ENCODE measurements at places on chromosomes 12 and 14.

DNA sequence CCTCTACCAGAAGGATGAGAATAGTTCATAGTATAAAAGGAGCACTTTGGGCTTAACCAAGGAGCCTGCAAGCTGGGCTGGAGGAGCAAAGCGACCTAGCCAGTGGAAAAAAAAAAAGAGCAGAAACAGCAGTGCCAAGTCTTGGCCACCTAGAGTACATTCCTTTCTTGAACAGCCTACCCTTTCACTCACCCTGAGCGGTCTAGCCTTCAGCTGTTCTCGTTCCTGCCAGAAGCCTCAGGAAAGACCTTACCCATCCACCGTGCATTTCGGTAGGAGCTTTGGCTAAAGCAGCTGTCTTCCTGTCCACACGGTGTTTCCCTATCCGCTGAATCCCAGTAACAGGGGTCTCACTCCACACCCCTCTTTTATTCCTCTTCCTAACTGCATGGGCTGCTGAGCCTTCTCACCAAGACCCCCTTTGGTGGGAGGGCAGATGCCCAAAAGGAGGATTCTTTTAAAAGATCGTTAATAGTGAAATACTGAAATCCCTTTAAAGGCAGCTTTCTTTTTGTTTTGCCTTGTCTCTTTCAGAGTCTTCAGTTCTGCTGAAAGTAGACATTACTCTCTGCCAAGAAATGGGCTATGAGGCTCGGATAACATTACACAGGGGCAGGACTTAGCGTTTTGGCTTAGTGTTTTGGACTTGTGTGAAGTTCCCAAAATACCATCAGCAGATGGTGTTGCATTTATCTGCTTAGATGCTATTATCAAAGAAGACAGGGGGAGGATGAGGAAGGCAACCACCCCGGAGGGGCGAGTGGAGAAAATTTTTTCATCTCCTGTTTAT is 88.5 kb upstream of the METAP2 start:
- DNase-seq = peak; percentile 13

- DNase-seq = peak; percentile 71
These were observed 5.4 kb downstream of the C1QL4 start for GRCh38 chr12:49331380-49332222.

DNA sequence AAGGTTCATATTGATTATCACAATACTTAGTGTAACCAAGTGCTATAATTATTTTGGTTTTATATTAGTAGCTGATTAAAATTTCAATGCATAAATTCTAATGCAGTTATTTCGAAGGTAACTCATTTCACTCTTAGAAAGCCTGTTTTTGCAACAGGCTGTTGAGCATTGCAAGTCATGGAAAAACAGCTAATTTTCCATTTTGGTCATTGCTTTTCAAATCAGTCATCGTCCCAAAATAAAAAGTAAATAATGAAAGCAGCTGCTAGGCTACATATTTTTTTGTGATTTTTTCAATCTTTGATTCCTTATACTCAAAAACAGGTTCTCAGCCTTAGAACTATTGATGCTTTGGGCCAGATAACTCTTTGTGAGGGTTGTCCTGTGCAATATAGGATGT is 22.9 kb downstream of the VEZT start:
- DNase-seq = no peak

GRCh38 chr12:8157484-8158198 is 826 bp downstream of the ZNF705A start:
- DNase-seq = no peak

DNA sequence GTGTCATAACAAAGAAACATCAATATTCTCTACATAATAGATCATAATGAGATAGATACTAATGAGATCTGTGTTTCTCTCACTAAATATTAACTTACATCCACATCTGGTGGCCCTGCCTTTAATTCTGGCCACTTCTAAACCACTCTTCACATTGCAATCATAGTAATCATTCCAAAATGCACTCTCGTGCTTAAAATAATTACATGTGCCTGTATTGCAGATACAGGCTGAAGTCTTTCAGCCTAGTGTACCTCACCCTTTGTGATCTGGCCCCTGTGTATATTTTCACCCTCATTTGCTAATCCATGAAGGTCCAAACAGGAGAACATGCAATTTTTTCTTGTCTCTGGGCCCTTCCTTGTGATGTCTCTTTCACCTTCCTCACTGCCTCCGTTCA is 108.0 kb downstream of the LIN7A start:
- DNase-seq = peak; percentile 16

- DNase-seq = no peak
These were observed 43.6 kb downstream of the DDX51 start for GRCh38 chr12:132100306-132101065.

- DNase-seq = no peak
These were observed 21.8 kb upstream of the PCNX1 start for GRCh38 chr14:70885343-70886022.

- peak; percentile 81 for DNase-seq
These were observed 52.2 kb downstream of the CKAP4 start for GRCh38 chr12:106195621-106196027.

GRCh38 chr14:74141703-74142102 is 56.9 kb downstream of the LIN52 start:
- DNase-seq = no peak

DNA sequence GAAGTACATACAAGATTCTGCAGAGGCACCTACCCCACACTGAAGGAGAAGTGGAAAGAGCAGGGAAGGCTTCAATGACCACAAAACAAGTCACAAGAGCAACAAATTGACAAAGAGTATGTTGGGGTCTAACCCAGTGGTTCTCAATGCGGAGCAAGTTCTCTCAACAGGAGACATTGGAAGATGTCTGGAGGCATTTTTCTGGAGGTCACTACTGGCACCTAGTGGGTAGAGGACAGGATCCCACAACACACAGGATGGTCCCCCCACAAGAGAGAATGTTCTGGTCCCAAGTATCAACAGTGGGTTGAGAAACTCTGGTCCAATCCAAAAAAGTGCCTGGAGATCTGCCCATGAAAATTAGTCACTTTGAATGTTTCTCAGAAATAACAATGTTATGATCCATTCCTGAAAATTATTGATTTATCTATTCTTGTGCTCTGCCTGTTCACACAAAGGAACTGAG is 3.4 kb downstream of the SSH1 start:
- DNase-seq = peak; percentile 91

DNA sequence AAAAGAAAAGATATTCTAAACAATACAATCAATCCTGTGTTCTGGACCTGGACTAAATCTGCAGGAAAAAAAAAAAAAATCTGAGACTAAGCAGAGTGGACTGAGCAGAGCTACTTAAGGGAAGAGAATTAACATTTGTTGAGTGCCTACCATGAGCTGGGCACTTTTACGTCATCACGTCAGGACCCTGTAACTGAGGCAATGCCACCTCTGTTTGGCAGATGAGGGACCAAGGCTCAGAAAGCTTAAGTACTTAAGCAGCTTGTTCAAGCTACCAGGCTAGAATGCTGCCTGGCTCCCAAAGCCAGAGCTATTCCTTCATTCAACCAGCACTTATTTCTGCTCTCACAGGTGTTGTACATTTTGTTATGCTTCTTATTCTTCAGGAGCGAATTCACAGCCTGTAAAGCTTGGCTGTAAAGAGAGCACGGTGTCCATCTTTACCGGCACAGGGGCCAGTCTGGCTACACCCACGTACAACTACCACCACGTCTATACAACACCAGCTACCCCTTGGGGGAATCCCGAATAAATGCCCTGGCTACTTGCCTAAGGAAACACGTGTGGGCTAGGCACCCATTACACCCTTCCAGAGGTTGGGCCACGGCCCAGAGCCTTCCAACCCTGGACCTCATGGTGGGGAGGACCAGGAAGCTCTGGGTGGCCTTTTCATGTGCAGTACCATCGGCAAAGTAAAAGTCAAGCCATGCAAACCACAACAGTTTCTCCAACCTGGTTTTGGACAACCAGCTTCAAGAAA is 27.0 kb downstream of the TMCC3 start:
- no peak for DNase-seq

- DNase-seq = peak; percentile 51
These were observed 93.9 kb downstream of the SLC16A7 start for GRCh38 chr12:59689776-59690175.

- DNase-seq = no peak
These were observed 11.6 kb upstream of the NEK9 start for GRCh38 chr14:75138492-75138891.

GRCh38 chr14:76953311-76953945 is 75.1 kb downstream of the IRF2BPL start:
- peak; percentile 70 for DNase-seq

GRCh38 chr14:26589925-26590324 is 7.9 kb downstream of the NOVA1 start:
- no peak for DNase-seq

- DNase-seq = peak; percentile 5
These were observed 78.7 kb downstream of the NEDD1 start for GRCh38 chr12:96985515-96986362.

GRCh38 chr12:26239852-26240815 is 44.8 kb downstream of the SSPN start:
- DNase-seq = no peak

DNA sequence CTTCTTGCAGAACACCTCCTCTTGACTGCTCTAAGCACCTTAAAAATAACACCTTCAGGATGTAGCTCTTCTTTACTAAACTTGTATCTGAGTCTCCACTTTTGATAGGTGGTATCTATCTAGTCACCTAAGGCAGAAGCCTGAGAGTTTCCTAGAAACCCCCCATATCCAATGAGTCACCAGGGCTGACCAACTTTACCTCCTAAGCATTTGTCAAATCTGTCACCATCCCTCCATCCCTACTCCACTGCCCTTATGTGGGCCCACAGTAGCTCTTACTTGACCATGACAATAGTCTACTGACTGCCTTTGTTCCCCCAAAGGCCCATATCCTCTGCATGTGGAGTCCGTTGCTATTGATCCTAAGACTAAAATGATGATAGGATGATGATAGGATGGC is 15.9 kb downstream of the AVIL start:
- no peak for DNase-seq

- no peak for DNase-seq
These were observed 29.5 kb downstream of the FOXA1 start for GRCh38 chr14:37565550-37565949.

DNA sequence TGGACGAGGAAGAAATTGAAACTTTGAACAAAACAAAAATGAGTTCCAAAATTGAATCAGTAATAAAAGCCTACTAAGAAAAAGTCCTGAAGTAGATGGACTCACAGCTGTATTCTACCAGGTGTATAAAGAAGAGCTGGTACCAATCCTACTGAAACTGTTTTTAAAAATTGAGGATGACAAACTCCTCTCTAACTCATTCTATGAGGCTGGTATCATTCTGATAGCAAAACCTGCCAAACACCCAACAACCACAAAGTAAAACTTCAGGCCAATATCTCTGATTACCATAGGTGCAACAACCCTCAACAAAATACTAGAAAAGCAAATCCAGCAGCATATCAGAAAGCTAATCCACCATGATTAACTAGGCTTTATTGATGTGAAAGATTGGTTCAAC is 33.9 kb upstream of the LDHB start:
- DNase-seq = no peak

DNA sequence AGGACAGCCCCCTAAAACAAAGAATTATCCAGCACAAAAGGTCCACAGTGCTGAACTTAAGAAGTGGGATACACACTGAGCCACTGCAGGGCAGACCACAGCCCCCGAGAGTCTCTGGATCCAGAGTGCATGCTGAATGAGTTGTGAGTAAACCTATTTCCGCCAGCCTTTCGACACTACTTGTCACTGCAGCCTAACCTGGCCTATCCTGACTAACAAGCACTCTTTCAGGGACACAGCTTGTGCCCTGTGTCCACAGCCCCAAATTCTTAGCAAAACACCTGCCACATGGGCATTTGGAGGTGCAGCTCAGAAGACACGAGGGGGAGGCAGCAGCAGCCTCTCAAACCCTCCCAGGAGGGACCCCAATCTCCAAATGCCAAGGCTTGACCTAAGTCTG is 31.3 kb downstream of the ITPK1 start:
- no peak for DNase-seq

- no peak for DNase-seq
These were observed 1.0 kb upstream of the BTG1 start for GRCh38 chr12:92146497-92147224.

- DNase-seq = no peak
These were observed 24.3 kb upstream of the SNAPC1 start for GRCh38 chr14:61737915-61738314.

DNA sequence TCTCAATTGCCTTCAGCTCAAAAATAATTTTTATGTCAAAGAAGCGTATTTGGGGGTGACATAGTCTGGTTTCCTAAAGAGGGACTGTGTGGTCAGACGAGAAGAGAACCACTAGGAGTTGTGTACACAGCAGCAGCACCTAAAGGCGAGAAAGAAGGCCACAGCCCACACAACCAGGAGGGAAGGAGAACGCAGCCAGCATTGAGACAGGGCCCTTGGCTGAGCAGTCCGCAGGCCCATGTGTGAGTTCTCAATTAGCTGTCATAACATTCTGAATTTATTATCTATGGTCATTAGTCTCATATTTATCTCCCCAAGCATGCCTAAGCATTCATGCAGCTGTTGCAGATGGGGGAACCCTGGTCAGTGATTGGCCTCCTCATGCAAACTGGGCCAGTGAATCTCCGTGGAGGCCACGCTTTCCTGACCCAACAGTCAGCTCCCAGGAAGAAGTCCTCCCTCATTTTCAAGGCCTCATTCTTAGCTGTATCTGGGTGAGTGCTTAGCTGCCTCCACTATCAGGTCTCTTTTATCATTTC is 81.2 kb upstream of the ATF7IP start:
- no peak for DNase-seq

DNA sequence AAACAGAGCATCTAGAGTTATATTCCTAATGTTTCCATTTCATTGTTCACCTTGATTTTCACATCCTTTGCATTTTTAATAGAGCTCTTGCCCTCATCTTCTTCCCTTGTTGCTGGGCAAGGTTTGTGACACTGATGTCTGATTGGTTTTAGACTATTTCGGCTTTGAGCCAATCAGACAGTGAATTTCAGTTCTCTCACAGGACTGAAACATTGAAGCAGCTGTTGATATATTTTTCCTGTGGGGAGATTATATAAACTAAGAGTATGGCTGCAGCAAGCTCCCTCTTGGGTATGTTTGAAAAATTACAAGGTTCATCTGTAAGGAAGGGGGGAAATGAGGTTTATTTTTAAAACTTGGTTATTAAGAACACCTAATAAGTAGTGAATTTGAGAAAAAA is 51.2 kb downstream of the ATF7IP start:
- peak; percentile 89 for DNase-seq

GRCh38 chr12:2284857-2285256 is 232.1 kb downstream of the CACNA1C start:
- peak; percentile 88 for DNase-seq

DNA sequence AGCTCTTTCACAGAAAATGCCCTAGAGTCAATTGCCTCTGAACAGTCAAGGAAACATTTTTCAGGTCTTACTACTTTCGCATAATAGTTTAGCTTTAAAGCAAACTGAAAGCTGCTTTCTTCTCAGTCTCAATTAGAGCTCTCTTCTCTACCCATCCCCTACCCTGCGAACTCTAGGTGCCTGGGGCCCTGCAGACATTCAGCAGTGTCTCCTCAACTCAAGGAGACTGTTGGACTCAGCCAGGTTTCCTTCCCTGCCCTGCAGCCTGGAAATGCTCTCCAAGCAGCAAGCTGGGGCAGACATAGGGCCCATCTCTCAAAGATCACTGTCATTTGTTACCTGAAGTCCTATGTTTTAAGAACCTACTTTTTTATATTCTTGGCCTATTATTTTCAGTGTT is 312.5 kb upstream of the PRICKLE1 start:
- DNase-seq = no peak

Data from fibroblast of skin of scalp (primary cell).